Retinal pigment epithelial cell (primary cell): ENCODE measurements at places on chromosomes 5 and 9.

GRCh38 chr5:34057118-34057517 lies 14.1 kb upstream of the C1QTNF3 start:
- no peak for DNase-seq

GRCh38 chr5:78280261-78280660 lies 14.2 kb downstream of the AP3B1 start:
- DNase-seq, result no peak

GRCh38 chr9:112252194-112252593 lies 77.1 kb upstream of the SUSD1 start:
- DNase-seq, result no peak

DNA sequence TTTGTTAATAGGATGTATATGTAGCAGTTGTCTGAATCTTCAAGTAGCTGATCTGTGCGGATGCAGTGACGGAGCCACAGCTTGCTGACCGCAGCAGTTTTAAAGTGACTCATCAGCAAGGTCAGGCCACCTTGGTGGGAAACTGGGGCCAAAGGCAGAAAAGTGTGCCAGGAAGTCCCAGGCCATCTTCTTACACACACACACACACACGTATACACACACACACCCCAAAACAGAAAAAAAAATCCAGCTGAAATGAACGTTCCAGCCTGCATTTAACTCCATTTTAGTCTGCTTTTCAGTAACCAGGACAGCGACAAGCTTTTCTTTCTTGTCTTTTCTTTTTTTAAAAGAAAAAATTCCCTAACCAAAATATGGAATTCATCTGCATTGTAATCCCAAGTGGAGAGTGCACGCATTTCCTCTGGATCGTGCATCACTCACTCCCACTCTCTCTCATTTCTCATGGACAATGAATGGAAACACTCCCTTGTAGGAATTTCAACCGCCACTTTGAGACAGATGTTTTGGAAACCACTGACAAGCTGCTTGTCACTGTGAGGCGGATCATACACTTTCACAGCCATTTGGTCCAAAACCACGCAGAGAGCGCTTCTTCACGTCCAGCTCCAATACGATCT lies 103.9 kb downstream of the LHFPL2 start:
- no peak for DNase-seq

DNA sequence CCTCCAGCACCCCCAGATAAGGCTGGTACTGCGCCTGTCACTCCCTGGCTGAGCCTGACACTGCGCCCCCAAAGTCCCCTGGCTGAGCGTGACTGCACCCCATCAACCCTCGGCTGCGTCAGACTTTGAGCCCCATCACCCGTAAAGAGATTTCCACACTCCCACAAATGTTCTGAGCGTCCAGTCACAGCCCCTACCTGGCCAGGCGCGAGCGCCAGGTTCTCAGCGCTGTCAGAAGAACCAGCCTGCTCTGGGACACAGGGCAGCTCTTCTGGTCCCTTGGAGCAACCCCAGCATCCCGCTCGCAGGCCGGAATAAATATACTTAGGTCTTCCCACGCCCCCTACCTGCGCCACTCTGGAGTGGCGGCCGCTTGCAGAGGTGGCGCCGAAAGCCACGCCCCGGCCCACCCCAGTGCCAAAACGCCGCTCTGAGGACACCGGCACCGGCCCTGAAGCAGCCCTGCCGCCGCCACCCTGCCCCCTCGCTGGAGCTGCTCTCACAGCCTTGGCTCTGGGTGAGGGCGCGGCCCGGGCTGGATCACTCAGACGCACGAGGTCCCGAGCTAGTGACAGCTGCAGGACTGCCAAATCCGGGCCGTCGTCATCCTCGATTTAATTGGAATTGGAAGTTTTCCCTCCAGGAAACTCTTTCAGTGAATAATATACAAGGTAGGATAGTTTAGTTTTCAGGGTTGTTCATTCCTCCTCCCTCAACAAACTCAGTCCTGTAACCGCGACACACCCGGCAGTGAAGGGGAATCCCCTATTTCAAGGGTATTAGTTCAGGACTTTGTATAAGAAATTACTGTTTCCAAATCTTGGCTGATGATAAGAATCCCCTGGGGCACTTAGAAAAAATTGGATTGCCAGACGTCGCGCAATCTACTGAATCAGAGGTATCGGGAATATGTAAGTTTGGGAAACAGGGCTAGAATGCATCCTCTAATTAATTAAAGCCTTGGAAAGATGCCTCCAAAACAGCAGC lies 1.2 kb upstream of the CEMIP2 start:
- DNase-seq, result no peak

DNA sequence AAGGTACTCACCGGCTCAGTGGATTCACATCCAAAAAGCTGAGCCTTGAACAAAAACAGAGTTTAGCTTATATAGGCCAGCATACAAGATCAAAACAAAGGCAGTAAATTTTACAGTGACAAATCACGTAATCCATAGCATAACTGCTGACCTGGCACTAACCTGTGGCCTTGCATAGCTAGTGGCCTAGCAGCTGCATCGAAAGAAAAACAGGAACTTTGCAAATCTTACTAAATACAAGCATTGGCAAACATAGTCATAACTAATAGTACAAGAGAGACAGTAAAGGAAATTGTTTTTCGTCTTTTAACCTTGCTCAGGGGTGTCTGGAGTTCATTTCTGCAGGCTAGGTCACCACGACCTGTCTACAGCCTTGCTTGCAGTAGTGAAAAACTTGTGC lies 4.8 kb downstream of the HSDL2 start:
- no peak for DNase-seq

- DNase-seq, result no peak
These were observed 27.7 kb upstream of the GABRP start for GRCh38 chr5:170755679-170756456.

DNA sequence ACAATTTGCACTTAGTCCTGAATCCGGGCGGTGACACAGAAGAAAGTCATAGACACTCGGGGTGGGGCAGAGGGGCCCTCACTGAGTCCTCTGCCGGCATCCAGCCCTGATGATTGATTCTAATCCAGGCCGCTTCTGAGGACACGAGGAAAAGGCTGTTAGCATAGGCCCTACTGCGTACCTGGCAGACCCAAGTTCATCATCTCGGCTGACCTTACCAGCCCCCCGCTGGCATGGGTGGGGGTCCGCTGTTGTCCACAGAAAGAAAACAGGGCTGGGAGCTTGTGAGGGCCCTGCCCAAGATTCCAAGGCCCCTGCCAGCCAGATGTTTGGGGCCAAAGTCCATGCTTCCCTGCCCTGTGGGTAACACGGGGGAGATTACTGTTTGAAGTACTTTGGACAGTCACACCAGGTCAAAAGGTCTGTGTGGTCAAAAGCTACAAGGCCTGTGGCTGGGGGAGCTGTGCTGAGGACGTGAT lies 24.5 kb downstream of the ERGIC1 start:
- DNase-seq, result no peak

DNA sequence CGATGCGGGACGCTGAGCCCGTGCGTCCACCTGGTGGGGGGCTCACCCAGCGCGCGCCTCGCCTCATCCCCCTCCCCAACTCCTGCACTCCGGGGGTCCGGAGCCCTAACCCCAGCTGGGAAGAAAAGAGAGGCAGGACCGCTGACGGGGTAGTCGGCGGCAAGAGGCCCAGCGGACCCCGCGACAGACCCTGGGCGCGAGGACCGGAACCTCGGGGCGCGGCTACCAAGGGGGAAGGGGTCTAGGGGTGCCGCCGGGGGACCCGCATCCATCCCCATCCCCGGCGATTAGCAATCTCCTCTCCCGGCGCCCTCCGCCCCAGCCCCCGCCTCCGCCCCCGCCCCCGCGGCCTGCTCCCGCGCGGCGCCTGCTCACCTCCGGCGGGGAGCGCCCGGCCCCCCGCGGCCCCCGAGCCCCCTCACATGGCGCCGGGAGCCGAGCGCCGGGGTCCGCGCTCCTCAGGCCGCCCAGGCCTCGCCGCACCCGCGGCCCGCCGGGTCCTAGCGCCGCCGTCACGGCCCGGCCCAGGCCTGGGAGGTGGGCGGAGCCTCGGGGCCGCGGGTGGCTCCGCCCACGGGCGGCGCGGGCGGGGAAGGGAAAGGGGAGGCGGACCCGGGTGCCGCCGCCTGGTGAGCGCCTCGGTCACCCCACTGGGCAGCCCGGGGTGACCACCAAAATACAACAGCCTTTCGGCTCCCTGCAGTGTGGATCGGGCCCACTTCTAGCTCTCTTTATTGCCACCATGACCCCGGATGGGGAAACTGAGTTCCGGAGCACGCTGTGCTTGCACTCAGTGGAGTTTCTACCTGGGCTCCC lies at the start of gene ST6GALNAC6:
TSS of gene ST6GALNAC6 (minus strand) at position 476 of the 816 bp plus-strand sequence. CDS start 1,622 bp downstream, outside the sequence.
- no peak for DNase-seq

DNA sequence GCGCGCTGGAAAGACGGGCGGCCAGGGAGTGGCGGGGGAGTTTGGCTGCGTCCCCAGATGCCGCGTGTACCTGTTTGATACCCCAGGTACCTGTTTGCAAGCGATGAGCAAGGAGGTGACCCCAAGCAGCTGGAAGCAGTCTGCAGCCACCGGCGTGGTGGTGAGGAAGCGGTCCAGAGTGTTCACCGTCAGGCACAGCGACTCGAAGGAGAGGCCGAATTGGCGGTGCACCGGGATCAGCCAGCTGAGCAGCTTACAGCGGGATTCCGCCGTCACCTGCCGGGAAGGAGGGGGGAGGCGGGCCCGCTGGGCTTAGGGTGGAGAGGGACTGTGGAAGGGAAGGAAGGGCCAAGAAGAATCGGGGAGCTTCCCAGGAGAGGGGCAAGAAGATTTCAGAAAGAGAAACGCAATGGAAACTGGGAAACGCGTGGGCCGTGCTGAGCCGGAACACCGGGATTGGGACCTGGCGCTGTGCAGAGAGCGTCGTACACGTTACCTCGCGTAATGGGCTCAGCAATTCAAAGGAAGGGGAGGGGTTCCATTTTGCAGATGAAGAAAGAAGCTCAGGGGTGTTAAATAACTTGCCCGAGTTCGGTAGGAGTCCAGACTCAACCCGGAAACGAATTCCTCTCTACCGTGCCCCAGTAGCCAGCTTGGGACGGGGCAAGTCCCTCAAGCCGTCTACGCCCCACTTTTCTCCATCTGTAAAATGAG lies 980 bp downstream of the CCNO start:
- DNase-seq, result no peak
